ENCODE measurements at places on chromosomes 5 and 9. TPM values are rescaled to one million over a fixed set of nuclear protein-coding genes. Genes with fewer than 3 reads are reported as not detected.

- H3K27ac ChIP-seq: no peak overlapping the region
These were observed 970 bp upstream of the ARRDC1 start for GRCh38 chr9:137604345-137605086.

DNA sequence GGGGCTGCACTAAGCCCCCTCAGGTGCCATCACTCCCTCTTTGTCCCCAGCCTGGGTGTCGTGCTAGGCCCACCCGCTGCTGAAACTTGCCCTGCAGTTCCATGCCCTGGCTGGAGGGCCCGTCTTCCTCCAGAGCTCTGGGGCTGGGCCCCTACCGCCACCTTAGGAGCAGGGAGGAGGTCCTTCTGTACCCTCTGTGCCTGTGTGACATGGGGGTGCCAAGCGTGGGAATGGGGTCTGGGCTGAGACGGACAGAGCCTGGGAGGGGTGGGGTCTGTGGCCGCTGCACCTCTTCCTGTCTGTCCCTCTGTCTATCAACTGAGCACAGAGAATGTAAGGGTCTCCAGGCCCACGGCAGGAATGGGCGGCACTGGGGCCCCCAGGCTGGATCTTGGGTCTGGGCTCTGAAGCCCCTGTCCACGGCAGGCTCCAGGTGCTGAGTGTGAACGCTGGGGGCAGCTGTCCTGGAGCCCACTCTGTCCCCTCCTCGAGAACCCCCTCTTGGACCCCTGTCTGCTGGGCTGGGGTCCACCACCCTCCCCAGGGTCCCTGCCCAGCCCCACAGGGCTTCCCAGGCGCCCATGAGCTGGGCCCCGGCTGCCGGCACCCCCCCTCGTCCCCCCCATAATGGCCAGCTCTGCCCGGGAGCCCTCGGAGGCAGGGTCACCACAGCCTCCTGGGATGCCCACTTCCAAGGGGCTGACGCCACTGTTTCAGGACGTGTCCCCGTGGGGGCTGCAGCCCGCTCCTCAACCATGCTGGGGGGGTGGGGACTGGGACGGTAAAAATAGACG is 15.8 kb upstream of the NRARP start:
- no peak overlapping the region for H3K4me3 ChIP-seq
- H3K27ac ChIP-seq: no peak overlapping the region
- no peaks in the 10 kb centered on the region for H3K36me3 ChIP-seq
- H3K4me1 ChIP-seq: peaks cover 26% of the 10 kb centered on the region
- H3K27me3 ChIP-seq: no peaks in the 10 kb centered on the region
- no peak for DNase-seq

DNA sequence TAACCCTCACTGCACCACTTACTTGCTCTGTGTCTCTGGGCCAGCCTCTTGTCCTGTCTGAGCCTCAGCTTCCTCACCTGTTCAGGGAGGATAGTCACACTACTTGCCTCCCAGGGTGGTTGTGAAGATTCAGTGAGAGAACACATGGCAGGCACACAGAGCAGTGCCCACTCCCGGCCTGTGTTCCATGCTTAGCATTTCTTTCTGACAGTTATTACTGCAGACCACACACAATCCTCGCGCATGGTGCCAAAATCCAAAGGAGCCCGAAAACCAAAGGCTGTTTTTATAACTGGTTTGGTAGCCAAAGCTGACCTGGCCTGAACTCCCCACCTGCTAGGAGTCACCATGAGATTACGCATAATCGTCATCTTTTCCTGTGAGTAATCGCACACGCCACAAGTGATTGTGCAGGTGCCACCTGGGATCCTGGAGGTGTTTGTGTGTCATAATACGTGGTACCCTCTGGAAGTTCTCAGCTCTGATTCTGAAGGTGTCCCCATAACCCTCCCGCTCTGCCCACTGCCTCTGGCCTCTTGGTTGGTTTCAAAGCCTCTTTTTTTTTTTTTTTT is 84.6 kb upstream of the FBXW11 start:
- no peak for DNase-seq
- H3K27me3 ChIP-seq: no peaks in the 10 kb centered on the region
- no peaks in the 10 kb centered on the region for H3K4me1 ChIP-seq
- H3K27ac ChIP-seq: no peak overlapping the region
- no peak overlapping the region for H3K4me3 ChIP-seq
- H3K36me3 ChIP-seq: no peaks in the 10 kb centered on the region

- no peaks in the 10 kb centered on the region for H3K36me3 ChIP-seq
- no peak overlapping the region for H3K4me3 ChIP-seq
- DNase-seq: no peak
- H3K27ac ChIP-seq: no peak overlapping the region
- no peaks in the 10 kb centered on the region for H3K4me1 ChIP-seq
These were observed 395.7 kb upstream of the SEMA6A start for GRCh38 chr5:116970318-116970717.

GRCh38 chr9:3962496-3962895 is 337.4 kb downstream of the GLIS3 start:
- no peak overlapping the region for H3K27ac ChIP-seq
- no peaks in the 10 kb centered on the region for H3K27me3 ChIP-seq
- H3K4me1 ChIP-seq: no peaks in the 10 kb centered on the region
- H3K4me3 ChIP-seq: no peak overlapping the region
- no peaks in the 10 kb centered on the region for H3K36me3 ChIP-seq

DNA sequence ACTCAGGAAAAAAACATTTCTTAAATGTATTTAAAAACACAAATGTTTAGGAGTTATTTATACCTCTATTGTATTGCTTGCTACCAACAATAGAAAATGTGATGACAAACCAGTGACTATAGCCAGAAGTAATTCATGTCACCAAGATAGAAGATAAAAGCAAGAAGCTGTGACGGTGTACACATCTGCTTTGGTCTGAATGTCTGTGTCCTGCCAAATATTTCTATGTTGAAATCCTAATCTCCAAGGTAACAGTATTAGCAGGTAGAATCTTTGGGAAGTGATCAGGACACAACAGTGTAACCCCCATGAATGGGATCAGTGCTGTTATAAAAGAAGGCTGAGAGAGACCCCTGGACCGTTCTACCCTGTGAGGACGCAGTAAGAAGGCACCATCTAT is 74.7 kb downstream of the CEMIP2 start:
- DNase-seq: no peak
- H3K4me3 ChIP-seq: no peak overlapping the region
- no peak overlapping the region for H3K27ac ChIP-seq
- H3K36me3 ChIP-seq: no peaks in the 10 kb centered on the region
- peaks cover 22% of the 10 kb centered on the region for H3K4me1 ChIP-seq

DNA sequence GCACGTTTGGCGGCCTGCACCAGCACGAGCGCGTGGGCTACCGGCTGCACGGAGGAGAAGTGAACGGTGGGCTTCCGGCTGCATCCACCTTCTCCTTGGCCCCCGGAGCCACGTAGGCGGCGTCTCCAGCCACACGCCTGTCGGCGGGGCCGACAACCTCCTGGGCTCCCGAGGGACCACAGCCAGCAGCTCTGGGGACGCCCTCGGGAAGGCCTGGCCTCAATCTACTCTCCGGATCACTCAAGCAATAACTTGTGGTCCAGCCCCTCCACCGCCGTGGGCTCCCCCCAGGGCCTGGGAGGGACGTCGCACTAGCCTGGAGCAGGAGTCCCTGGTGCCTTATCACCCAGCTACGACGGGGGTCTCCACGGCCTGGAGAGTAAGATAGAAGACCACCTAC is 73.7 kb downstream of the INSL6 start:
- no peaks in the 10 kb centered on the region for H3K36me3 ChIP-seq
- H3K4me1 ChIP-seq: no peaks in the 10 kb centered on the region
- no peaks in the 10 kb centered on the region for H3K27me3 ChIP-seq
- H3K4me3 ChIP-seq: no peak overlapping the region
- DNase-seq: no peak
- no peak overlapping the region for H3K27ac ChIP-seq

Gene LCN2
- 9.2 TPM for total RNA-seq

Gene MUSK
- not detected for total RNA-seq

Gene HINT1
- total RNA-seq: 222 TPM

Gene PAPPA
- total RNA-seq: 0.05 TPM

Gene TMEM167A
- 108 TPM for total RNA-seq

DNA sequence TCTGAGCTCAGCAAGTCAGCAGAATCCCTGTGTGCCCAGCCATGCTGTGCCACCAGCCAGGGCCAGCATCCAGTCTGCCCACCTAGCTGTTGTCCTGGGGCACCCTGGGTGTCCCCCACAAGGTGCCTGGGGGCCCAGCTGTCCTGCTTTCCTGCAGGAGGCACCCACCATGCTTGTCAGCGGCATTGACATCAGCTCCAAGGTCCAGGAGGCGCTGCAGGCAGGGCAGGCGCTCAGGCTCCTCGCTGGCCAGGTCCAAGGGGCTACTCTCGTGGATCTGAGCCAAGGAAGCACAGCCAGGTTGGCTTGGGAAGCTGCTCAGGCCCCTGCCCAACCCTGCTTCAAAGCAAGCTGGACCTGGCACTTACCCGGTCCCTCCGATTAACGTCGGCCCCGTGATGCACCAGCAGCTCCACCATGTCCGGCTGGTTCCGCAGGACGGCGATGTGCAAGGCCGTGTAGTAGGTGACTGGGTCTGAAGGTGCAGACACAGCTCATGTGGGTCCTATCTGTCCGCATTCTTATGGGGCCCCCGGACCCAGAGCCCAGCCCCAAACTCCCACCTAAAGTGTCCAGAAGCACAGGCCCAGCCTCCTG is 2.8 kb downstream of the ASB6 start:
- H3K27me3 ChIP-seq: no peaks in the 10 kb centered on the region
- H3K27ac ChIP-seq: peak overlapping the region; percentile 15
- H3K4me3 ChIP-seq: no peak overlapping the region
- peaks cover 28% of the 10 kb centered on the region for H3K36me3 ChIP-seq
- DNase-seq: no peak

DNA sequence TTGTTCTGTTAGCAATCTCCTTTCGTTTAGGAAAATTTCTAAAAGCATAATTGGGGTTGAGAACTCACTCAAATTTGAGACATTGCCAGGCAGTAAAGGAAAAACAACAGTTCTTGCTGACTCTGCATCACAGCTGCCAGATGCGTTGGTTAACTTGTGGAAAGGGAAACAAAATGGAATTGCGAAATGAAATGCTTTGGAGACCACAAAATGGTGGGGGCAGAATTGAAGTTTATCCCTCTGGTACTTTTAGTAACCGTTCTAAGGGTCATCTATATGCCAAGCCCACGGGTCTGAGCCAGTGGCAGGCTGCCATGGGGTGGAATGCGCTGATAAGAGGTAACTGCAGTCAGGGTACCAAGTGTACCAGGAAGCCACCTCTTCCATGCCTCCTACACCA is 28.6 kb upstream of the SELENOP start:
- no peaks in the 10 kb centered on the region for H3K36me3 ChIP-seq
- no peaks in the 10 kb centered on the region for H3K4me1 ChIP-seq
- no peak for DNase-seq
- no peaks in the 10 kb centered on the region for H3K27me3 ChIP-seq

- no peak overlapping the region for H3K27ac ChIP-seq
- no peaks in the 10 kb centered on the region for H3K4me1 ChIP-seq
These were observed 17.4 kb downstream of the TMOD1 start for GRCh38 chr9:97518909-97519307.

DNA sequence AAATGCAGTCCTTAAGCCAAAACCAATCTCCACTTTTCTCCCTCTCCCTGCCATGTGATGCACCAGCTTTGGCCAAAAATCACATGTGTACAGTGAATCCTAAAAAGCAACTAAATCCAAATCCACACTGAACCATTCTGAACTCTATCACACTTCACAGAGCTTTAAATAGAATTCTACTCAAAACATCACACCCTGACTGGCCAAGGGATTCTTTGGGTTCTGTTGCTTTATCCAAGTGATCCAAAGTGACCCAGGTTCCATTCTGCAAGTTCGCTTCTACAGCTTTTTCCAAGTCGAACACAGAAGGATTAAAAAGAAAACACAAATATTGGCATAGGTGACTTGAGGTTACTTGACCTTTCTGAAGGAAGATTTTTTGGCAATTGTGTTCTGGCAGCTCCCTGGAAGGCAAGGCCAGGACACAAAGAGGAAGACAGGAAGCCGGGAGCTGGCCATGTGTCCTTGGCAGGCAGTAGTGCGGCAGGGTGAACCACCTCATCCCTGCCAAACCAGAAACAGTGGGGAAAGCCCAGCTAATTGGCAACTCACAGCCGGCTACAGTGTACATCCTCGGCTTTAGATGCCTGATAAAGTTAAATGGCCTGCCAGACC is 115.0 kb downstream of the NFIB start:
- H3K27ac ChIP-seq: no peak overlapping the region
- DNase-seq: no peak
- no peak overlapping the region for H3K4me3 ChIP-seq
- no peaks in the 10 kb centered on the region for H3K27me3 ChIP-seq

GRCh38 chr5:73263001-73263710 is 90.2 kb downstream of the TMEM174 start:
- H3K36me3 ChIP-seq: no peaks in the 10 kb centered on the region
- H3K4me1 ChIP-seq: no peaks in the 10 kb centered on the region
- DNase-seq: no peak
- no peak overlapping the region for H3K27ac ChIP-seq

- H3K36me3 ChIP-seq: no peaks in the 10 kb centered on the region
- no peaks in the 10 kb centered on the region for H3K4me1 ChIP-seq
- no peaks in the 10 kb centered on the region for H3K27me3 ChIP-seq
- no peak overlapping the region for H3K27ac ChIP-seq
- H3K4me3 ChIP-seq: no peak overlapping the region
These were observed 21.5 kb downstream of the SERINC5 start for GRCh38 chr5:80234116-80234948.

Gene KIAA1191
- 99.0 TPM for total RNA-seq

Gene RANBP17
- 18.2 TPM for total RNA-seq

DNA sequence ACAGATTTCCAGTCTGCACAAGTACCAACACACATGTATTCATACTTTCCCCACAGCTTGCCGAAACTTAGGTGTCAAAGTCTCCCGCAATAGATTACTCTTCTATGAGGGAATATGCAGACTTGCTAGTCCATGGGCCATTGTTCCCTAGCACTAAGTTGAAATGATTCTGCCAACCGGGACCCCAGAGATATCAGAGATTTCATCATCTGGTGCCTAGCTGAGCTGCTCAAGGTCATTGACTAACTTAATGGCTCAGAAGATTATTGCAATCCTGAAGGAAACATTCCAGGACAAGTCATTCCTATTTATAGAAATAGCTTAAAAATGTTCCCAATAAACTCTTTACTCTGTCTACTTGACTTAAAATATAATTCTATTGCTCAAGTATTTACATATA is 202.6 kb downstream of the PIK3R1 start:
- no peak overlapping the region for H3K4me3 ChIP-seq
- H3K36me3 ChIP-seq: no peaks in the 10 kb centered on the region
- peaks cover 26% of the 10 kb centered on the region for H3K4me1 ChIP-seq
- no peak overlapping the region for H3K27ac ChIP-seq
- no peak for DNase-seq

Gene C9orf43
- 0.71 TPM for total RNA-seq

GRCh38 chr5:32584646-32585045 is 711 bp upstream of the SUB1 start:
- H3K36me3 ChIP-seq: peaks cover 14% of the 10 kb centered on the region
- DNase-seq: no peak
- H3K4me3 ChIP-seq: peak overlapping the region; percentile 92
